ENCODE measurements at places on chromosomes 6 and 20.
A peak's percentile ranks its signal among the peaks of the same experiment; 100 is the strongest.

DNA sequence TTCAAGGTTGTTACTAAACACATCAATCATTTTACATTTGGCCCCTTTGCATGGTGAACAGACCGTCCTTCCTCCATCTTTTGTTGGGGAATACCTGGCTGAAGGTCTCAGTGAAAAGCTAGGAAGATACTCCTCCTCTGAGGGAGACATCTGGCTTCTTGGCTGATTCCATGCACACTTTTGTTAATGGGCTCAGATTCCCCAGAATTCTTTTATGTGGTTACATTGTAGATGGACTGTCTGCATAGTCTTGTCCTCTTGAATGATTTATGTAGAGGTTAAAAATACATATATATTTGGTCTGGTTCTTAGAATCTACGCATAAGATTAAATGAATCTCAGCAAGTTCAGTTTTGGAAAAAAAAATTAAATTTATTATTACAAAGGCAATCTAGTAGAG is 167.0 kb downstream of the EYA4 start:
- DNase-seq, result no peak

GRCh38 chr6:87257565-87257964 is 64.8 kb upstream of the SMIM8 start:
- no peak for DNase-seq

- DNase-seq, result no peak
Observed at GRCh38 chr6:53020005-53020744, 25.1 kb upstream of the GSTA4 start.

DNA sequence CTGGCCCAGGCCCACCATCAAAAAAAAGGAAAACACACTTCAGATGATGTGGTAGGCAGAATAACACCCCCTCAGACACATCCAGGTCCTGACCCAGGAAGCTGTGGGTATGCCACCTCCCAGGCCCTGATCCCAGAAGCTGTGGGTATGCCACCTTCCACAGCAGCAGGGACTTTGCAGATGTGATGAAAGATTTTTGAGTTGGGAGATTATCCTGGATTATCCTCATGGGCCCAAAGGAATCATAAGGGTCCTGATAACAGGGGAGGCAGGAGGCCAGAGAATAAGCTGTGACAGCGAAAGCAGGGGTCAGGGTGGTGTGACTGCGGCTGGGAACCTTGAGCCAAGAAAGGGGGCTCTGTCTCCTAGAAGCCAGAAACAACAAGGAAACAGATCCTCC is 55.0 kb downstream of the BMP7 start:
- no peak for DNase-seq

DNA sequence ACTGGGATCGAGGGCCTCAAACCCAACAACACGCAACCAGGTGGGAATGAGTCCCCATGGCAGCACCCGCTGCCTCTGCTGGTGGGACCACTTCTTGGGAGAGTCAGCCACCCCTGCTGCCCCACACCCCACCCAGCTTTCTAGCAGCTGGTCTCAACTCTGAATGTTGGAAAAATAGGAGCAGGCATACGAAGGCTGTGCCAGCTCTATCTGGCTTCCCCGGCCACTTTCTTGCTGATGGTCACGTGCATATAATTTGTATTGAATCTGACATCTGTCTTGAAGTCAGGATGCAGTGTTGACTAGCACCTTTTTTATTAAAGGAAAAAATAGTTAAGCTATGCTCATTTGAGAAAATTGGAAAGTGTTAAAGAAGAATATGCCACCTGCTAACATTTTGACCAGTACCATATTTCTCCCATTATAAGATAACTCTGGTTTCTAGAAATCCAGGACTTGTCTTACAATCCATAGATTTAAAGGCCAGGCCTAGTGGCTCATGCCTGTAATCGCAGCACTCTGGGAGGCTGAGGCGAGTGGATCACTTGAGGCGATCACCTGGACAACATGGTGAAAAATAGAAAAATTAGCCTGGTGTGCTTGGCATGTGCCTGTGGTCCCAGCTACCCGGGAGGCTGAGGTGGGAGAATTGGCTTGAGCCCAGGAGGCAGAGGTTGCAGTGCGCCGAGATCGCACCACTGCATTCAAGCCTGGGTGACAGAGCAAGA is 26.9 kb upstream of the MAPRE1 start:
- no peak for DNase-seq

- DNase-seq, result no peak
Observed at GRCh38 chr6:116364321-116364720, 6.4 kb upstream of the DSE start.

GRCh38 chr6:108497883-108498282 is 62.8 kb upstream of the FOXO3 start:
- DNase-seq, result no peak

DNA sequence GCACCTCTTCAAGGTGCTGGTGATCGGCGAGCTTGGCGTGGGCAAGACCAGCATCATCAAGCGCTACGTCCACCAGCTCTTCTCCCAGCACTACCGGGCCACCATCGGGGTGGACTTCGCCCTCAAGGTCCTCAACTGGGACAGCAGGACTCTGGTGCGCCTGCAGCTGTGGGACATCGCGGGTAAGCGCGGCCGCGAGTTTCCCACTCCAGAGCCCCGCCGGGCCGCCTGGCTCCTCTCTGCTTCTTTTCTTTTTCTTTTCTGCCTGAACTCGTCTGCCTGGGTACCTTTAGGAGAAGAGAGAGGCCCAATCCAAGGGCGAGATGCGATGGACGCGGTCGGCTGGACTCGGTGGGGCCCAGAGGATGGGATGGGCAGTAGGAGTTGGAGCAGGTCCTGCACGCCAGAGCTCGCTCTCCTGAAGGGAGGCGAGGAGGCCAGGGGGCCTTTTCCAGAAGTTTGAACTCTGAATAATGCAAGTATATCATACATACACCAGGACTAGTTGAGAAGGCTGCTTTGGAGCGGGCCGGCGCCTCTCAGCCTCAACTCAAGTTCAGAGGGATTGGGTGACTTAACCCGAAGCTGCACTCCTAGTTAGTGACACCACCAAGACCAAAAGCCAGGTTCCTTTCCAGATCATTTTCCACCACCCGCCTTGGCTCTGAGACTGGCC is 445 bp downstream of the RAB32 start:
- peak; percentile 85 for DNase-seq

- no peak for DNase-seq
Observed at GRCh38 chr6:40931931-40932330, 107.1 kb downstream of the UNC5CL start.

DNA sequence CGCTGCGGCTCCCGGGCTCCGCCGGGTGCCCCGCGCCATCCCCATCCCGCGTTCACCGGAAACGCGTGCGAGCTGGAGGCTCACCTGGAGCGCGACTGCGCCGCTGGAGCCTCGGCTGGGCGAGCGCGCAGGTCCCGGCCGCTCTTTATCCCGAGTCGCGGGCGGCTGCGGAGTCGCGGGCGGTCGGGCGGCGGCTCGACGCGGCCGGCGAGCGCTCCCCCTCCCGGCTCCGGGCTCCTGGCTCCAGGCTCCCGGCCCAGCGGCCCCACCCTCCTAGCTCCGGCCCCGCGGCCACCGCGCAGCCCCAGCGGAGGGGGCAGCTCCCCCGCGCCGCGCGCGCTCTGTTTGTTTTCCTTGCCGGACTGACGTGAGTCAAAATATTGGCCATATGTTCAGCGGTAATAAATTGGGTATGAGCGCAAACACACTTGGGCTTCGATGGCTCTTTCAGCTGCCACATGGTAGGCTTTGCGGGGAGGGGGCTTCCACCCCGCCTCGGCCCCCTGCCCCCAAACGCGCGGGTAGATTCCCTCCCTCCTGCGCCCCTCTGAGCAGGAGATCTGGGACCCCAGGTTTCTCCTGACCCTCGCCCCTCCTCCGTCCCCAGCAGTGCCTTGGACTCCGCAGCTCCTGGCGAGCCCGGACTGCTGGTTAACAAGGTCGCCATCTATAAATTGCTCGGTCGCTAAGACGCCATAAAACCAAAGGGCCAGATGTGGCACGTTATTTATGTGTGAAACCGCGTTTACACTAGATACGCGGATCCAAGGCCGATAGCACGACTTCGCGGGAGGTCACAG is 8.8 kb upstream of the NKX2-2 start:
- DNase-seq, result no peak

GRCh38 chr6:146881228-146882181 is 282.7 kb downstream of the ADGB start:
- no peak for DNase-seq

- no peak for DNase-seq
Observed at GRCh38 chr20:10132387-10132786, 86.2 kb upstream of the SNAP25 start.

DNA sequence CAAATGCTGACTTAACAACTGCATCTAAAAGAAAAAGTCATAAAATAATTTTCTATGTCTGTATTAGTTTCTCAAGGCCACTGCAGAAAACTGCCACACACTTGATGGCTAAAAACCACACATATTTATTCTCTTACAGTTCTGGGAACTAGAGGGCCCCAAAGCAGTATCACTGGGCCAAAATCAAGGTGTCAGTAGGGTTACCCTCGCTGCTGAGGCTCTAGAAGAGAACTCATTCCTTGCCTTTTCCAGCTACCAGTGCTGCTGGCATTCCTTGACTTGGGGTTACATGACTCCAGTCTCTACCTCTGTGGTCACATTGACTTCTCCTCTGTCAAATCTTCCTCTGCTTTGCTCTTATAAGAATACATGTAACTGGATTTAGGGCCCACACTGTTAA is 124.6 kb upstream of the THEMIS start:
- no peak for DNase-seq

DNA sequence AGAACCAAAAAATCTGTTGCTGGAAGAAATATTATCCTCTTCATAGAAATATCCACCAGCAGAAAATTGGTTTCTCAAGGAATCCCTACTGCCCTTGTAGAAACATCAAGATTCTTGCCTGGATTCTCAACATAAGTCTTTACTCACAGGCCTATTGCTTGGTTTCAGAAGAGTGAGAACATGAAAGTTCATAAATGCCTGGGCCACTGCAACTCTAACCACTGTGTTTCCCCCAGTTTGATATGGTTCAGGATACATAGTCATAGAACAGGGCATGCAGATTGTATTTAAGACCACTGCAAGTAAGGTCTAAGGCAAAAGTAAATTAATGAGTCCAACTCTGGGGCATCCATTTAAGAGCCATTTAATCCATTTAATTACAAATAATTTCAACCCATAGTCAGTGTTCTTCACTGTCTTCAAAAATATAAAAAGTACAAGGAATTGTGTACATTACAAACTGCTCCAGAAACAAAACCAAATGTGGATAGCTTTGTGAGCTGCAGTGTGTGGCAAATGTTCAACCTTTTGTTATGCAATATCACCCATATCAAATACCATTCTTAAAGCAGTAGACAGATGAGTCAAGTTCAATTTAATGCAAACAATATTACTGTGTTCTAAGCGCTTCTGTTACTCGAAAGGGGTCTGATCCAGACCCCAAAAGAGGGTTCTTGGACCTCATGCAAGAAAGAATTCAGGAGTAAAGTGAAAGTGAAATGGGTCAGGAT is 83.3 kb downstream of the OPRM1 start:
- DNase-seq, result no peak

- DNase-seq, result peak; percentile 47
Observed at GRCh38 chr6:36129941-36130666, at the start of gene MAPK13. MAPK13 (plus strand) TSS chr6:36130513; CDS start chr6:36130583, 70 bp downstream.

GRCh38 chr20:8246716-8247115 is 114.7 kb downstream of the PLCB1 start:
- DNase-seq, result no peak

DNA sequence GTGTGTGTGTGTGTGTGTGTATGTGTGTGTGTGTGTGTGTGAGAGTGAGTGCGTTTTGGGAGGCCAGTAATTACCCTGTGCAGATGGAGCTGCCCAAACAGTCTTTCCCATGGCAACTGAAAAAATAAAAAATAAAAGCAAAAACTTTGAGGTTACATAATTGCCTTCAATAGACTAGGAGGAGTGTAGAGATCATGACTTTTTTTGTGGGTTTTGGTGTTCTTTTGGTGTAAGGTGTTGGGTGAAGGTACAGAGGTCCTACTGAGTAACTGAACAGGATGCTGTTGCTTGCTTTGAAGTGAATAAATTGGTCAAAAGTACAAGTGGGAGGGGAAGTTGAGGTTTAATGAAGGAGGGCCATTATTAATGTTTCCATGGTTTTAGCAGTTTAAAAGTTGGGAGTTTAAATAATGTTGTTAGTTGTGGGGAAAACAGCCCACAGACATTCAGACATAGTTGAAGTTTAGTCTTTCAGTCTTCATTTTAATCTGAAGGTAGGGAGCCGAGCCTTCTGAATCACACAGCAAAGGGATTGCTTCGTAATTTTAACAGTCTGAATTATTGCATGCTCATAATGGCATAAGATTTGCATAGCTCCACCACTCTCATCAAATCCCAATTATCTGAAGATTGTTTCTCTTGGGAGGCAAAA is 251.4 kb downstream of the PRL start:
- DNase-seq, result no peak

- no peak for DNase-seq
Observed at GRCh38 chr6:14787250-14787649, 458.6 kb upstream of the JARID2 start.

- no peak for DNase-seq
Observed at GRCh38 chr6:48429610-48430009, 318.6 kb upstream of the PTCHD4 start.

DNA sequence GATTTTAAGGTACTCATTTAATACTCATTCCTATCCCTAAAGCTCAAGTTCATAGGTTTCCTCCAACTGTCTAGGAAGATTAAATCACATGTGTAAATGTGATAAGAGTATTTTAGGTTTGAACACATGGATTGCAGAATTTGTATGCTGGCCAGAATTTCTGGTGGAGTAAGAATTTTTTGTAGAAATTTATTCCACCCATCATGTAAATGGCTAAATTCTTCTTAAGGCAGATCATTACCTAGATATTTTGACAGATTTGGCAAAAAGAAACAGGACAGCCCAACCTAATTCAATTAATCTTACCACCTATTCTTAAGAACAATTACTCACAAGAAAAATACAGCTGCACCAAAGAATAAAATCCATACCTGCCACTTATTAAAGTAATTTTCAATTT is 261.6 kb downstream of the GRIK2 start:
- no peak for DNase-seq

- DNase-seq, result no peak
Observed at GRCh38 chr6:49646130-49646824, 9.6 kb upstream of the RHAG start.

- DNase-seq, result no peak
Observed at GRCh38 chr6:27872642-27873020, 39.6 kb downstream of the OR2B2 start.

- no peak for DNase-seq
Observed at GRCh38 chr6:37047346-37047688, 41.9 kb downstream of the FGD2 start.

DNA sequence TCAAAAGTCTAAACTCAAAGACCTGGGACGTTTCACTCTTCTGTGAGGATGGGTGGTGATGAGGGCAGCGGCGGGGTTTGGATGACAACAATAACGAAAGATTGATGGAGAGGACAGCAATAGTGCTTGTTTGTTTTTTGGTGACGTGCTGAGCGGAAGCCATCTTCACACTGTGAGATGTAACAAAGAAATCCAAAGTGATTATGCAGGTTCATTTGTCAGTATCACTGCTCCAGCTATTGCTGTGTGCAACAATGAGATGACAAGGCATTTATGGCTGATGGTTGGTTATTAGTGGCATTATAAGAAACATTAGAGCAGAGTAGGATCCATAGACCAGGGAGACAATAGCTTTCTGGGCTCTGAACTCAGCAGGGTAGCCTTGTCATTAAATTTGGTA is 306.7 kb downstream of the RNF144B start:
- DNase-seq, result no peak

- no peak for DNase-seq
Observed at GRCh38 chr6:163756079-163756478, 341.6 kb downstream of the QKI start.

All from left lobe of liver (tissue), 2 donors.